T-helper 22 cell (primary cell): ENCODE measurements at places on chromosomes 2 and 18.

- DNase-seq: no peak
These were observed 40.3 kb downstream of the MYCN start for GRCh38 chr2:15980605-15981098.

- no peak for DNase-seq
These were observed 35.0 kb upstream of the AGAP1 start for GRCh38 chr2:235458839-235459273.

GRCh38 chr2:235832941-235833340 is 335.2 kb downstream of the GBX2 start:
- DNase-seq: no peak

DNA sequence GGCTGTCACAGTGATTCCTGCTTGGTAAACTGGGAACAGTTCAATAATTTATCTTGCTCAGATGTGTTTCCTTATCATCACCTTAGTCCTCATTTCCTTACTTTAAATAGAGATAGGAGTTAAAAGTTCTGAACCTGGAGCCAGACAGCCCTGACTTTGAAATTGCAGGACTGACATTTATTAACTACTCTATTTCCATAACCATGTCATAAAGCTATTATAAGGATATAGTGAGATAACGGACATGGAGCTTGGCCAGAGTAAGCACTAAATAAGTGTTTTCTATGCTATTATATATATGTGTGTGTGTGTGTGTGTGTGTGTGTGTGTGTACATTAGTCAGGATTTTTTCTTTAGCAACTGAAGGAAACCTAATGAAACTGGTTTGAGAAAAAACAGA is 13.1 kb downstream of the NT5DC4 start:
- no peak for DNase-seq

- DNase-seq: no peak
These were observed 129.7 kb upstream of the MYCN start for GRCh38 chr2:15810477-15811150.

DNA sequence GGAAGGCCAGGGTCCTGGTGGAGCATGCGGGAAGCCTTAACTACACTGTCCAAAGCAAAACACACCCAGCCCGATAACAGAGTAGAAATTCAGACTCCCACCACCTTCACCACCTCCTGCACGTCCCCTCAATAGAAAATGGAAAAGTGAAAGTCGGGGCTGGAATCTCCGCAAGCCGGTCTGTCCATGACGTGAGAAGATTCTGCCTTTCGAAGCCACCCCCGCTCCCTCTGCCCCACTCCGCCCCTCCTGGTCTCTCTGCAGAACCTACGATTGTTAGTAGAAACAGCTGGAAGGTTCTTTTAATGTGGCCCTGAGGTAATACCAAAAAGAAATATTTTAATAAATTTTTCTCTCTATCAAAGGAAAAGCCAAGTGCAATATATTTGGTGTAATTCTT is 116.4 kb downstream of the GBX2 start:
- no peak for DNase-seq

DNA sequence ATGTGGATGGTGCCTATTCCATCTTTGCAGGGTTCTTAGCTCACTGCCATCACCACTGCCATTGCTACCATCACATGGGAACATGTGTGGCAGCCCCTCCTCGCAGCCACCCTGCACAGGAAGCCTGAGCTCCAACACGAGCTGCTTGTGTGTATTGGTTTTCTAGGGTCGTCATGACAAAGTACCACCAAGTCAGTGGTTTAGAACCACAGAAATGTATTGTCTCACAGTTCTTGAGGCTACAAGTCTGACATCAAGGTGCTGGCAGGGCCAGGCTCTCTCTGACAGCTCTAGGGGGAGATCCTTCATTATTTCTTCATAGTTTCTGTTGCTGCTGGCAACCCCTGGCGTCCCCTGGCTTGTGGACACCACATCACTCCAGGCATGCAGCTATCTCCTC is 10.3 kb upstream of the IL1R2 start:
- DNase-seq: no peak

- DNase-seq: no peak
These were observed 7.2 kb upstream of the LAMA3 start for GRCh38 chr18:23682045-23682444.

DNA sequence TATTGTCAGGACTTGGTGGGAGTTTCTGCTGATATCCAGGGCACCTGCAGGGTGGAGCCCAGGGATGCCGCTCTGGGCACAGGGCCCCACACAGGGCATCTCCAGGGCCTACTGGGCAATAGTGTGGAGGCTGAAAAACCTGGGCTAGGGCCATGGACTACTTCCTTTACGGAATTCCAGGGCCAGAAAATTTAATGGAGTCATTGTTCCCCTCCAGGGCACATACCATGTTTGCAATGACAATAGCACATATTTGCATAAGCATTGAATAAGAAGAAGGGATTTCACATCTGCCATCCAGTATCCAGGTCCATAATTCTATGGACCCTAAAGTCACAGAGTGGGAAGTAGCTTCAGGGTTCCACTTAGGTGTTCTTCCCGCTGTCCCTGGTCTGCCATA is 103.8 kb upstream of the TPO start:
- DNase-seq: no peak

- DNase-seq: no peak
These were observed 166.8 kb downstream of the KCNS3 start for GRCh38 chr2:18045230-18045629.

- DNase-seq: no peak
These were observed 72.2 kb upstream of the MAP2 start for GRCh38 chr2:209351636-209352035.

DNA sequence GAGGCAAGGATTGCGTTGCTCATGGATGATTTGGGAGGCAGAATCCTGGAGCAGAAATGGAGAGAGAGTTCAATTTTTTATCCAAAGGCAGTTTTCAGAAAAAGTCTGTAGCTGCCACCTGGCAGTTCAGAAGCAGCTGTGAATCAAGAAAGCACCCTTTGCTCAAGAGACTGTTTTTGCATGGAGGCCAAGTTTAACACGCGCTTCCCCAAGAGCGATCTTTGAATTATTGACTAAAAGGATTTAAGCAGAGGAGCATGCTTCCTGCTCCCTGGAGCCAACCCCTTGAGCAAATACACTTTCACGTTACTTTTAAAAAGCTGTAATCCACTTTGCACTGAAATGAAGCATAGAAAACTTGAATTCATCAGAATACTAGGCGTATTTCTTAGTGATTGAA is 252.4 kb downstream of the RNF144A start:
- no peak for DNase-seq

DNA sequence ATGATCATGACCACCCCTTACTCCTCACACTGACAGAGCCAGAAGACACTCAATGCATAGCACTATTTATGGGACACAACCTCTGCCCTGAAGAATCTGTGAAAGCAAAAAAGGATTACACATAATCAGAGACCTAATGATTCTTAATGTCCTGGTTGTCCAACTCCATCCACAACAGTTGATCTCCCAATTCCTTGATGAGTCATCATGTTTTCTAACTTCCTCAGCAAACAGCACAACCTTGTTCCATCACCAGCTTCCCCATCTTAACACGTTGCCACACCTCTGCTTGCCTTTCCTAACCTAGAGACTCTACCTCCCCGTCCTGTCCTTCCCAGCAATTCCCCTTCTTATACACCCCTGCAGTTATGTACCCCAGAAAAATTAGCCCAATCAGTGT is 13.2 kb upstream of the MARCHF4 start:
- DNase-seq: no peak

DNA sequence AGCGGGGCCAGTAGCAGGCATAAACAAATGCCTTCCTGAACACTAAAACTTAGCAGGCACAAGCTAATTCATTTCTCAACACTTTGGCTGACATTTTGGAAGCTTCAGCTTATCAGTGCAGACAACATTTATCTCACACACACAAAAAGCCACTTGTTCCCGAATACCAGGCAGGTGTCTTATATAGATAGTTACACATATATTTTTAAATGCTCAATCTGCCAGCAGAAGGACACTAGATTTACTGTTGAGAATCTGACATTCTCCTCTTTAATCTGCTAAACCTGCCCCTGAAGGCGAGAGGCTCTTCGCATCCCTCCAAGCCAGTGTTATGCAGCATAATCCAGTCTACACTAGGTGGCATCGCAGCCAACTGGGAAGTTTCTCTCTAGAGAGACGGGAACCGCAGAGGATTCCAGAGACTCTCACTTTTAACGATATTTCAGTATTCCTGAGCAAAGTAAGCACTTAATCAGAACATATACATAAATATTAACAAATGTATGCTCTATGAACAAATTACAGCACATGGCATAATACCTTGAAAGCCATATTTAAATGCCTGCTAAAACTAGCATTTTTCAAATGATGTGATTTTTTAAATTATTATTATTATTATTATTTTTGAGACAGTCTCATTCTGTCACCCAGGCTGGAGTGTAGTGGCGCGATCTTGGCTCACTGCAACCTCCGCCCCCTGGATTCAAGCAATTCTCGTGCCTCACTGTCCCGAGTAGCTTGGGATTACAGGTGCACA is 90.2 kb upstream of the SCG2 start:
- no peak for DNase-seq

GRCh38 chr2:225011585-225011984 is 30.7 kb downstream of the DOCK10 start:
- DNase-seq: no peak

DNA sequence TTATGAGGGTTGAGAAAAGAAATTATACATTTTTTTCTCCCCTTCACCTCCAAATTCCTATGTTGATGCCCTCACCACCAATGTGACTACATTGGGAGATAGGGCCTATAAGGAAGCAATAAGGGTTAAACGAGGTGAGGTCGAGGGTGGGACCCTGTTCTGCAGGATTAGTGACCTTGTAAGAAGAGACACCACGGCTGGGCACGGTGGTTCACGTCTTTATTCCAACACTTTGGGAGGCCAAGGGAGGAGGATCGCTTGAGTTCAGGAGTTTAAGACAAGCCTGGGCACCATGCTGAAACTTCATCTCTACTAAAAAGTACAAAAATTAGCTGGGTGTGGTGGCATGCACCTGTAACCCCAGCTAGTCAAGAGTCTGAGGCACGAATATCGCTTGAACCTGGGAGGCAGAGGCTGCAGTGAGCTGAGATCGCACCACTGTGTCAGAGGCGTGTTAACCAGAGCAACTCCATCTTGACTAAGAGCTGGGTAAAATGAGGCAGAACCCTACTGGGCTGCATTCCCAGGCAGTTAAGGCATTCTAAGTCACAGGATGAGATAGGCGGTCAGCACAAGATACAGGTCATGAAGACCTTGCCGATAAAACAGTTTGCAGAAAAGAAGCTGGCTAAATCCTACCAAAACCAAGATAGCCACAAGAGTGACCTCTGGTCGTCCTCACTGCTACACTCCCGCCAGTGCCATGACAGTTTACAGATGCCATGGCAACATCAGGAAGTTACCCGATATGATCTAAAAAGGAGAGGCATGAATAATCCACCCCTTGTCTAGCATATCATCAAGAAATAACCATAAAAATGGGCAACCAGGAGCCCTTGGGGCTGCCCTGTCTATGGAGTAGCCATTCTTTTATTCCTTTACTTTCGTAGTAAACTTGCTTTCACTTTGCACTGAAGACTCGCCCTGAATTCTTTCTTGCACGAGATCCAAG is 77.0 kb downstream of the NCAPH start:
- DNase-seq: no peak

- no peak for DNase-seq
These were observed 159.4 kb downstream of the RBM43 start for GRCh38 chr2:151102226-151102625.

DNA sequence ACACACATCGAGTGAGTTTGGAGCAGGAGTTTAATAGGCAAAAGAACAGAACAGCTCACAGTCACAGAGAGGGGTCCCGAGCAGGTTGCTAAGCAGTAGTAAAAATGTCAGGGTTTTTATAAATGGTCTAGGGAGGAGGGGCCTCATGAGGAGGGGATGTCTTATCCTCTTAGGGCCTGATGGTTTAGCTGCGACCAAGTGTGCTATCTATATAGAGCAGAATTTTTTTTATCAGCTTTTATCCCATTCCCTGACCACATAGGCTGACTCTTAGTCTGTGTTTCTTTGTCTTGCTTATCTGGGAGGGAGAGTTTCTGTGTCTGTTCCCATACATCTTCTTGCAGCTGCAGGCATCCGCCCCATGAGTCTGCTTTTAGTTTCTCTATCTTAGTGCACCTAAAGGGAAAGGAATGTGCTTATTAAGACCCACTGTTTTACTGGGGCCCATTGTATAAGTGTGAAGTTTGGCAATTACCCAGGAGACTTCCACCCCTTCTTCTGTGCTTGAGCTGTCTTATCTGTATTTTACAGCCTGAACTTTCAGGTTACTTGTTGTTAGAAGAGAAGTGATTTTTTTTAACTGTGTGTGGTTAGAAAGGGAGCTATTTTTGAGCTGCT is 30.4 kb upstream of the GMCL1 start:
- DNase-seq: no peak

- DNase-seq: no peak
These were observed 162.1 kb downstream of the BCL2 start for GRCh38 chr18:63157293-63158011.

DNA sequence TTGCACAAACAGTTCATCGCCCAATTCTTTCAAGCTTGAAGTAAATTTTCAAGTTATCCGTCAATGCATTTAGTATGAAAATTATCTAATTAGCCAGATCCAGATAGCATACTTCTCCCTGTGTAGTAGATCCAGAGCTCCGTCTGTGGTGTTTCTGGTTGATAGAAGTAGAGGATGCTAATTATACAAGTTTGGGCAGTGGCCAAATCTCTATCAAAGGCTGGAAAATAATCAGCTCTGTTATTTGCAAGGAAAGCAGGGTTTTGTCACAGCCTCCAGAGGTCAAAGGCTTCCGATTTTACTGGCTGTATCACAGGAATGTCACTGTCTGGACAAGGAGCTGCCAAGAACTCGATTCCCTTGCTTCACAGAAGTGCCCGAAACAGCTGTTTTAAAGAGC is 28.6 kb downstream of the LRRC30 start:
- no peak for DNase-seq

GRCh38 chr2:118477111-118477862 is 370.2 kb downstream of the EN1 start:
- no peak for DNase-seq

- no peak for DNase-seq
These were observed 23.5 kb downstream of the B3GNT7 start for GRCh38 chr2:231418820-231419640.

- DNase-seq: no peak
These were observed 80.4 kb downstream of the ROCK2 start for GRCh38 chr2:11264007-11264406.

- DNase-seq: no peak
These were observed 14.8 kb downstream of the MBD2 start for GRCh38 chr18:54209471-54210180.

DNA sequence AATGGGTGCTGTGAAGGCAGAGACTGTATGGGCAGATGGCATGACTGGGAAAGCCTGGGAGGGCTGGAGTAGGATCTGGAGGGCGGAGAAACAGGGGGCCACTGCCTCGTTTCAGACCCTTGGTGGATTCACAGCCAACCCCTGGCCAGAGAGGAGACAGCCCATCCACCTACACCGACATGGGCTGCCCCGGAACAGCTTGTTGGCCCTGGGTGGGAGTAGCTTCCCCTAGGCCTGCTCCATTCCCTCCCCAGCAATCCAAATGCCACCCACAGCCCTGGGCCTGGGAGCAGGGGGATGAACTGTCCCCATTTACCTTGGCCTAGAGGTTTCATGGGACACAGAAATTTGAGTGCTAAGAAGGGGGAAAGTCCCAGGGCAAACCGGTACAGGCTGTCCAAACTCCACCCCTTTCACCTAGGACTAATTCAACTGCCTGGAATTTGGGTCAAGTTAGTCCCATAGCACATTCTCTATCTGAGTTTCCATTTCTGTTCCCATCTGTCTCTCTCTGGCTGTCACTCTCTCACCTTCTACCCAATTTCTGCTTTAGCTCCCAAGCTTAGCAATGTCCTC is 37.0 kb downstream of the LBH start:
- DNase-seq: no peak
